Activated naive CD4-positive, alpha-beta T cell (primary cell): ENCODE measurements at places on chromosomes 3 and 15.

- no peak for DNase-seq
Measured at GRCh38 chr3:106610362-106610959, 741.6 kb upstream of the CBLB start.

GRCh38 chr15:60406513-60407414 is 9.0 kb upstream of the ANXA2 start:
- no peak for DNase-seq

DNA sequence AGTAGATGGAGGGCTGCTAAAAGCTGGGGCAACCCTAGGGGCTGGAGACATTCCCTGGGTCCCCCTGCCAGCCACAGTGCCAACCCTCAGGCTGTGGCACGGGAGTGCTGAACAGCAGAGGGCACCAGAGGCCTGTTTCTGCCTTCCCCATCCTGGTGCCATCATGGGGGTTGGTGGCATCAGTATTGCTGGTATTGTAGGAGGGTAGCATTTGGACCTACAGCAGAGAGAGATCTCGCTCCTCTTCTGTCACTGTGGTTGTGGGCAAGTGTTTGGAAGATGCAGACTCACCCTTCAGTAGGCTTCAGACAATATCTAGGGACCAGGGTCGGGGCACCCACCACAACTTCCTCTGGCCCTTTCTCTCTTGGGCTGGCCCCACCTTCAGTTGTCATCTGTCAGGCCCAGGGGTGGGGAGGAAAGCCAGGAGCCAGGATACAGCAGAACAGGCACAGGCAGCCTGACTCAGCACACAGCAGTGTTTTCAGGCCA is 123.5 kb downstream of the RPLP1 start:
- peak; percentile 26 for DNase-seq

DNA sequence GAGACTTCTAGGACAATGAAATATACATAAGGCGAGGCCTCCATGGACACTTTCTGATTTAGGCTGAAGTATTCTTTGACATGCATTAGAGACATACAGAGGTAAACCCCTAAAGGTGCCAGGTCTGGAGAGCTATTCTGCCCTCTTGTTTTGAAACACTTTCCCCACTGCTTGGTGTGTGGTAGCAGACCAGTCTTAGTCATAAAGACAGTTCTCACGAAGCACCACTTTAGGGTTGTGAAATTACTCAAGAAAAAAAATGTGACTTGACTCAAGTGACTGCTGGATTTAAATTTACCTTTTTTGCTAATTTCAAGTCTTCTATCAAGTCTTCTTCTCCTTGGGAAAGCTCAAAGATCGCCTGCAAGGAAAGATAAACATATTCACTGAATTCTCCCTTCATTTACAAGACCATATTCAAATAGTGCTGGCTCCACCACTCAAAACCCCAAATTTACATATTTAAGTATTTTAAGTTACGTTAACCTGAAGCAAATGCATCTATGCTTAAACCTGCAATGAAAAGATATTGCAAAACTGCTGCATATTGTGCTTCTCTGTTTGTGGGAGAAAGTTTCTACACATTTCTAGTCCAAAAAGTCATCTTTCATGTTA is 48.4 kb downstream of the ARHGEF3 start:
- no peak for DNase-seq

DNA sequence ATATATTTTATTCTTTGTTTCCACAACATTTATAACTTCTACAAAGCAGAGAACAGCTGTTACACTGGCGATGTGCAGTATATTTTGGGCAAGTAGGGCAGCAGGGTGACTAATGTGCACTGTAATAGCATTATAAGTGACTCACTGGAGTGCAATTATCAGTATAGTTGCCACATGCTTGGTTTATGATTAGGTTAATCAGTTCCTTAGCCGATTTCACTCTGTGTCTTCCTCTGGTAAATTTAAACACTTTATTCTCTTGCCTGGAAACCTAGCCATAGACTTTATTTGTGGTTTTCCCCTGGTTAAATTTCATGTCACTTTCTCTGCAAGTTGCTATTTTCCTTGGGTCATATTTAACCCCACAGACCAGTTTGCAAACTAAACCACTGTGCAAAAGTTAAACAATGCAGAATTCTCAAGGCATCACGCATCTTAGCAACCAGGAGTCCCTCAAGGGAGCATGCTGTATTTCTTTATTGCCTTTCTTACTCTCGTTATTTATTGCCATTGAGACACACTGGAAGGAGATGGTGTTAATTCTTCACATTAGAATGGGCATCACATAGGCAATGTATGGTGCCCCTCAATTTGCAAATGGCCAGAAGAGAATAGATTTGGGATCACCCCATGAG is 690.2 kb upstream of the DPPA4 start:
- no peak for DNase-seq

DNA sequence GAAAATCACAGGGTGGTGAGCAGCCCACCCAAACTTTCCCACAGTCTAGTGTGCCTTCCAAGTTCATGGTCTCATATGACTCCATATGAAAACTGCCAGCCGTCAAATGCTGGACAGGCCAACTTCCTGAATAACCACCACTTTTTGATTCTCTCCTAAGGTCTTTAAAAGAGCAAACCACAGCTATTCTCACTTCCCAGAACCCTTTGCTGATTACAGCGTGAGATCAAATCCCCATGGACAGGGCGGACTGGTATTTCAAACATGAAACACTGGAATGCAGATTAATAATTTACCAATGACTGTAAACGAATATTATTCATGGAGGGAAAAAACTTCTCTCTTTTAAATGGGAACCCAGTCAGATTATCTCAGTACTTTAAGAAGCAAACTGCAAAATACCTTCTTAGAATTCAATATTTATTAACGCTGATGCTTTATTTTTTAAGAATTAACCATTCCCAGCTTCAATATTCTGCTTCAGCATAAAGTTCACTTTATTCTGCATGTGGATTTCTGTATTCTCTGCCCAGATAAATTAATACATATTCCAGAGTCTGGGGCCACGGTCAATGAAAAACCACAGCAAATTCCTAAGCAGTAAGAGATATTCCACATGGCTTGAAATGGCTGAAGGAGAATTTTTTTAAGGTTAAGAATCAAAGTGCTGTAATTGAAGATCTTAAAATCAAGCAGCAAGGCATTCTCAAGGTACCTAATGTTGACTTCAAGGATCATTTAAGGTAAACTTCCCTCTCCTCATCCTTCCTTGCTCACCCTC is 42.9 kb downstream of the MYO1E start:
- no peak for DNase-seq

DNA sequence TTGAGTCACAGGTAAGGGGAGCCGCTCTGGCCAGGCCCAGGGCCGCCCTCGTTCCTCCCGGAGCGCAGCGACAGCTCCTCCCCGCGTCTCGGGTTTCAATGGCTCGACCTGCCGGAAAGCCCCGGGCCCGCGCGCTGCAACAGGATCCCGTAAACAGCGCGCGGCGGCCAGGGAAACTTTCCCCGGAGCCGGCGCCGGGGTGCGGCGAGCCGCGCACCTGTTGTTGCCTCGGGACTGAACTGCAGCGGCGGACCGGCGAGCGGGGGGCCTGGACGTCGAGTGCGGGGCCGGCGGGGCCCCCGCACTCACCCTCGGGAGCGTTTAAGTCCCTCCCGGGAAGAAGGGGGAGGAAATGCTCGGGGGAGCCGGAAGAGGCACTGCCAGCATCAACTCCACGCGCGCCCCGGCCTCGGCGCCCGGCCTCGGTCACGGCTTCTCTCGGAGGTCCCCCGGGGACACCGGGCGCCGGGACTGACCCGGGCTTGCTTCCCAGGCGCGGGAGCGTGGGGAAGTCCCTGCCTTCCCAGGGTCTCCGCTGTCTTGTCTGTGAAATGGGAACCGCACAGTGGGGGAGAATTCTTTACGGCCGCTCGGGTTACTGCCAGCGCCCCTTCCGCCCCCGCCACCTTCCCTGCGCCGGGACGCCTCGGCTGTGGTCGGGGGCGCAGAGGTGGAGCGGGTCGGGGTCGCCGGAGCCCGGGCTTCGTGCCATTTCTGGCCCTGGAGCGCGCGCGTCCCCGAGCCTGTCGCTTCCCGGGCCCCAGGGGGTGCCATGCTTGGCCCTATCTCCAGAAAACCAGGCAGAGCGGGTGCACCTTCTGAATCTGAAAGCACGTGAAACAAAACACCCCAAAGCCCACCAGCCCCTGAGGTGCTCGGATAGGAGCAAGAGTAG is 7.5 kb upstream of the PGPEP1L start:
- no peak for DNase-seq

DNA sequence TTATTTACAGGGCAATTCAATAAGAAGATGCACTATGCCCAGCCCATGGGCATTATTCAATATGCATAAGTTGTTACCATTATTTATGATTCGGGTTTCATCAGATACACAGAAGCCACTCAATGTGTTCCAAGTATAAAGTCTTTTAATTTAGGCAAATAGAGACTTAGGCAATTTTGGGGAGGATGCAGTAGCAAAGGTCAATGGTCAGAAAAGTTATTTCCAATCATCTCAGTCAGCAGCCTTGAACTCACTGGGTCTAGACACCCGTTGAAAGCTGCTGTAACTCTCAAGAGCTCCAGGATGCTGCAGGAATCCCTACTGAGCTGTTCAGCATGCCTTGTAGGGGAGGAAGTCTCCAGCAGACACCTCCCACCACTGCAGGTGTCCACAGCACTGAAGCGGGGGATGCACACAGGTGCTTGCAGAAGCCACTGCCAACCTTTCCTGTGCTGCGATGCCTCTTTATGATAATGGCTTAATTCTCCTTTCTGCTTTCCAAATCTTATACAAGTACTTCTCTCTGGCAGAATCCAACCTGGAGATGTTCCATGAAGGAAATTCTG is 155.0 kb upstream of the SUCLG2 start:
- DNase-seq, result no peak

- DNase-seq, result no peak
Measured at GRCh38 chr3:85821130-85821756, 862.5 kb downstream of the CADM2 start.

- DNase-seq, result no peak
Measured at GRCh38 chr15:97563516-97563915, 397.0 kb upstream of the ARRDC4 start.

GRCh38 chr15:47367726-47368390 is 349.4 kb upstream of the SEMA6D start:
- no peak for DNase-seq

GRCh38 chr3:46024131-46024530 is 3.2 kb downstream of the XCR1 start:
- DNase-seq, result no peak

- no peak for DNase-seq
Measured at GRCh38 chr3:172066880-172067796, 27.8 kb downstream of the FNDC3B start.

DNA sequence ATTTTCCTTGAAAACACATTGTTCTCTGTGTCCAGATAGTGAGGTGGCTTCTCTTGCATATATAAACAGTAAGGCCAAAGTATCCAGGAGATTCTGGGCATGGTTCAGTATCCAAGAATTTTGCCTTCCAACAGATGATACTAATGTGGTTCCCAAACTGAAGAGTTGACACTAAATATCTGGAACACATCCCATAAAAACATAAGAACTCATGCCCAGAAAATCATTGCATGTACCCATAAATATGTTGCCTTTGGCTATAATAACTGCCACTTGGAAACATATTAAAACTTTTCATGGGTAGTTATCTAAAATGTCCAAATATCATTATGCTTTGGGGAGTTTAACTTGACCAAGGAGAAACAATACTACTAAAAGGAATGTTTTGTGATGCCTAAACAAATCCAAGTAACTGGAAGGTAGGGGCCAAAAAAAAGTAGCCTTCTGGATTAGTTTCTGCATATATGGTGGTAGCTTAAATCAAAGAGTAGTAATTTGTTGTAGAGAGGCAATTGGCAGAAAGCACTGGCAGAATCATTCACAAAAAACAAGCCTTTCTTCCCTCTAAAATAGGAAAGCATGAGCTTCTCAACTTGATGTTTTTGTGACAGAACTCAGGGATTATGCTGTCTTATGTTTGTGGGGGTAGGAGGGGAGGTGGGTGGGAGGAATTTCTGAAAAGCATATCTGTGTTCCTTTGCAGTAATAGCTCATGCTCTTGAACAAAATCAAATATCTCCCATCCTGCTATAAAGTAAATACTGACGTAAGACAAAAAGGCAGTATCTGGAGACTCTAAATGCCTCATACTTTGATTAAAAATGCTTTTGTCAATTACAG is 753.9 kb downstream of the TUSC7 start:
- DNase-seq, result no peak

DNA sequence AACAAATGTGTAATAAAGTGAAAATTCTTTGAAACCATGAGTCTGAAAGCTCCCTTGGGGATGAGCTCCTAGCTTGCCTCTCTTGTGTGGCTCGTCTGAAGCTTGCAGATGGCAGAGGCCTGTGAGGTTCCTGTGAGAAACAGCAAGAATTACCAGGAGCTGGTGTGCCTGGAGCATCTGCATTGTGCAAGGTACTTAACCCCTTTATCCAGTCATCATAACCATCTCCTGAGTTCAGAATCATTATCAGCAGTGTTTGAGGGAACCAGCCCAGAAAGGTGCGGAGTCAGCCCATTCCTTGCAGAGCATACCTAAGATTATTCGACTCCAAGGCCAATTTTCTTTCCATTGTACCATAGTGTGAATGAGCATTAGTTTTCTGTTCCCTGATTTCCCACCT is 51.7 kb upstream of the TRA2B start:
- DNase-seq, result no peak

DNA sequence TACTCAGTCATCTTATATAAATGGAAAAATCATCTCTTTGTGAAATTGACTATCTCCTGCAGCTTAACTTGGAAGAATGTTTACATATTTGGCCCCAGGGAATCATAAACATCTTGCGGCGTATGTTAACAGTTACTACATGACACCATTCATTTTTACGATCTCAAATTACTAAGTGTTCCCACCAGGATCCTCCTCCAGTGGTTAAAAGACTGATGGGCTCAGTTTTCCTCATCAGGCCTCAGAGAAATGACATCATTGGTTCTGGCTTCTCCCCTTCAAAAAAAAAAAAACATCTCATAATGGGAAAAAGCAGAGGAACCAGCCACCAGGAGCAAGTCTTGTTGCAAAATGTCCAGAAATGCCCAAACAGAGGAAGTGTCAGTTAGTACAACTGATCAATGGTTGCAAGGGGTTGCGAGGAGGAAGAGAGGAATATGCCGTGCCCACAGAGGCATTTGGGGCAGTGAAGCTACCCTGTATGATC is 70.5 kb upstream of the LIPC start:
- DNase-seq, result no peak

DNA sequence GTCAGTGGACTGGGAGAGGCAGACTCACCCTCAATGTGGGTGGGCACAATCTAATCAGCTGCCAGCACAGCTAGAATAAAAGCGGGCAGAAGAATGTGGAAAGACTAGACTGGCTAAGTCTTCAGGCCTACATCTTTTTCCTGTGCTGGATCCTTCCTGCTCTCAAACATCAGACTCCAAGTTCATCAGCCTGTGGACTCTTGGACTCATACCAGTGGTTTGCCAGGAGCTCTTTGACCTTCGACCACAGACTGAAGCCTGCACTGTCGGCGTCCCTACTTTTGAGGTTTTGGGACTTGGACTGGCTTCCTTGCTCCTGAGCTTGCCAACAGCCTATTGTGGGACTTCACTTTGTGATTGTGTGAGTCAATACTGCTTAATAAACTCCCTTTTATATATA is 68.0 kb downstream of the CNTN3 start:
- DNase-seq, result no peak

- no peak for DNase-seq
Measured at GRCh38 chr3:160057331-160057730, 68.7 kb downstream of the IL12A start.

GRCh38 chr15:72786676-72787345 is 3.3 kb upstream of the ADPGK start:
- DNase-seq, result no peak
